Osteocyte (in vitro differentiated cells): ENCODE measurements at places on chromosomes 16 and 17. TPM values are rescaled to one million over a fixed set of nuclear protein-coding genes. Genes with fewer than 3 reads are reported as not detected.

DNA sequence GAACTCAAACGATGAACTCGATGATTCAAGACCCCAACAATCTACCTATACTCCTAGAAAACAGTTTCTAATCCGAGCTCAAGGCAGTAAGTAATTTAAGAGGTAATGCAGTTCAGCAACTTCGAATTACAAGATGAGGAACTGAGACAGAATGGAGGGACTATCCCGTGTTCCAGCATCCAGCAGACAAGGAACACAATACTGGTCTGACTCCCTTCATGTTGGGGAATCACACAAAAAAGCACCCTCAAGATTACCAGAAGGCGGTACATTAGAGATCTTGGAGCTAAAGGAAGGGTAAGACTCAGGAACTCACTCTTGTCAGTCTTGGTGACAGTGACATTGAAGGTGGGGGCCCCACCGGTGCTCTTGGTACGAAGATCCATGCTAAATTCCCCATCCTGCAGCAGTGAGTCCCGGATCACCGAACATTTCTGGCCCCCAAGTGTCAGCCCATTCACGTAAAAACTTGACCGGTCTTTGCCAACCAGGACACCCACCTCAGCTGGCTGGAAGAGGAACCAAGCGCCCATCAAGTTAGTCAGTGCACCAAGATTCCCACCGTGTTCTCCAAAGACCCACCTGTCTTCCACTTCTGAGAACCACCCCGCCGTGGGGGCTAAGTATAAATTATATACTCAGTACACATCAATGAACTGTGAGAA, 1.9 kb downstream of the PFN1 start:
- peaks cover 21% of the 10 kb centered on the region for H3K36me3 ChIP-seq
- H3K27ac ChIP-seq, result peak overlapping the region; percentile 73
- no peaks in the 10 kb centered on the region for H3K27me3 ChIP-seq
- DNase-seq, result no peak
- peak overlapping the region; percentile 92 for H3K4me3 ChIP-seq

Gene CD300A
- total RNA-seq, result not detected in 2 replicates

- H3K4me3 ChIP-seq, result no peak overlapping the region
- H3K4me1 ChIP-seq, result no peaks in the 10 kb centered on the region
- no peaks in the 10 kb centered on the region for H3K27me3 ChIP-seq
- H3K27ac ChIP-seq, result no peak overlapping the region
Observed at GRCh38 chr16:47627085-47627639, 166.0 kb downstream of the PHKB start.

GRCh38 chr16:27284865-27285675, 16.5 kb upstream of the NSMCE1 start:
- H3K36me3 ChIP-seq, result no peaks in the 10 kb centered on the region
- no peak overlapping the region for H3K4me3 ChIP-seq
- H3K27me3 ChIP-seq, result no peaks in the 10 kb centered on the region

Gene SMIM36
- not detected in 2 replicates for total RNA-seq

DNA sequence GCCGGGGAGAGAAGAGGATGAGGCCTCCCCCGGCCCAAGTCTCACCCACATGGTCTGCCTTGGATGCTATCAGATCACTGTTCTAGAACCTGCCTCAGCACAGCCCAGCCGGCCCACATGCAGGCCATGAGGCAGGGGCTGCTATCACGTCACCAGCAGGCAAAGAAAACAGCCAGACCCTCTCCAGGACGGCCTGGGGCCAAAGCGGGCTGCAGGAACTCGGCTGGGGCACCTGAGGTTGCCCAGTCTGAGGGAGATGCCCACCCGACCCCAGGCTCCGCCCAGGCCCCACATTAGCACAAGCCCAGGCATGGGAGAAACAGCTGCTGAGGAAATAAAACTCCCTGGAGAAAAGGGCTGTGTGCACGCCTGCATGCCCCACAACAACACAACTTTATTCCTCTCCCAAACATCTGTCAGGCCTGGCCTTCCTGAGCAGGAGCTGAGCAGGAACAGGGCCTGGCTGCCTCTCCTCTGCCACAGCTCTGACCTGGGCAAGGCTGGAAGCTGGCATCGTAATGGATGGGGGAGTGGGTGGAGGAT, 6.7 kb upstream of the SMIM5 start:
- no peak for DNase-seq
- H3K27me3 ChIP-seq, result no peaks in the 10 kb centered on the region
- peaks cover 5% of the 10 kb centered on the region for H3K36me3 ChIP-seq
- no peak overlapping the region for H3K4me3 ChIP-seq

DNA sequence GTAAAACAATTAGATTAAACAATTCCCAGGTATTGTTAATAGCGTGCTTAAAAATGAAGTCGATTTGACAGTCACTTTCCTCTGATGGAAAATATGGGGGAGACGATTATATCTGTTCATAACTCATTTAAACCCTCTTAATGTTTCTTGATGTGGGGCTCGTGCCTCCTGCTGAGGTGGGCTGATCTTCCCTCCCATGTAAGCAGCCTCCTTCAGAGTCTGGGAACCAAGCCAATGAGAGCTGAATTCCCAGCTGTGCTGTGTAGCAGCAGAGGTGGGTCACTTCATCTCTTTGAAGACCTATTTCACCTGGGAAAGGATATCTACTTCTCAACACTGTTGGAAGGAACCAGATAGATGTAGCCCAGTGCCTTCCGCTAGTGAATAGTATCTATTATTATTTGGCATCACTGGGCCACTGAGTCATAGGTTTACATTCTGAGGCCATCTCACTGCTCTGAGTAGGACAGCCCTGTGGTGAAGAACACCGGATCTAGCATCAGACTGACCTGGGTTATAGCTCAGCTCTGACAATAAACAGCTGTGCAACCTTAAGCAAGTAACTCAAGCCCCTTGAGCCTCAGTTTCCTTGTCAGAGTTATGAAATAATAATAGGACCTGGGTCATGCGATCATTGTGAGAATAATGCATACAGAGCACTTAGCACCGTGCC, 85.3 kb upstream of the C16orf82 start:
- no peaks in the 10 kb centered on the region for H3K4me1 ChIP-seq
- H3K4me3 ChIP-seq, result no peak overlapping the region
- no peaks in the 10 kb centered on the region for H3K27me3 ChIP-seq
- no peak overlapping the region for H3K27ac ChIP-seq

Gene LCMT1
- total RNA-seq, result 52.2 and 53.5 TPM in 2 replicates

- H3K4me1 ChIP-seq, result no peaks in the 10 kb centered on the region
- H3K27ac ChIP-seq, result no peak overlapping the region
- no peaks in the 10 kb centered on the region for H3K36me3 ChIP-seq
- no peaks in the 10 kb centered on the region for H3K27me3 ChIP-seq
- DNase-seq, result peak; percentile 44
Observed at GRCh38 chr16:23962001-23962400, 126.2 kb downstream of the PRKCB start.

DNA sequence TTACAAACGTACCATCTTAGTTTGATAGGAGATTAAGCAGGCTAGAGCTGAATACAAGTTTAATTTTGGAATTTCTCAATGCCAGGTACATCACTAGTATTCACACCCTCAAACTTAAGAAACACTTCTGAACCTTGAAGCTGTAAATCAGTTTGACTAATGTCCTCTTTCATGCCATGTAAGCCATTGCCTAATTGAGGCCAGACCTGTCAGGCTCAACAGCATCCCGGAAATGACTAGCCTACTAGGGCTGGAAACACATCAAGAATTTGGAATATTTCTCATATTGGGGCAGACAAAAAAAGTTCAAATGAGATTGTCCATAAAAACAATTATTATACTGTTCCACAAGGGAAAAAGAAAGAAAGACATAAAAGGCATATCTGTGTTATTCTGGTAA, 1.7 kb downstream of the USP32 start:
- H3K36me3 ChIP-seq, result no peaks in the 10 kb centered on the region
- peak overlapping the region; percentile 99 for H3K27ac ChIP-seq
- peaks cover 48% of the 10 kb centered on the region for H3K4me1 ChIP-seq
- peak overlapping the region; percentile 88 for H3K4me3 ChIP-seq
- H3K27me3 ChIP-seq, result no peaks in the 10 kb centered on the region
- no peak for DNase-seq

DNA sequence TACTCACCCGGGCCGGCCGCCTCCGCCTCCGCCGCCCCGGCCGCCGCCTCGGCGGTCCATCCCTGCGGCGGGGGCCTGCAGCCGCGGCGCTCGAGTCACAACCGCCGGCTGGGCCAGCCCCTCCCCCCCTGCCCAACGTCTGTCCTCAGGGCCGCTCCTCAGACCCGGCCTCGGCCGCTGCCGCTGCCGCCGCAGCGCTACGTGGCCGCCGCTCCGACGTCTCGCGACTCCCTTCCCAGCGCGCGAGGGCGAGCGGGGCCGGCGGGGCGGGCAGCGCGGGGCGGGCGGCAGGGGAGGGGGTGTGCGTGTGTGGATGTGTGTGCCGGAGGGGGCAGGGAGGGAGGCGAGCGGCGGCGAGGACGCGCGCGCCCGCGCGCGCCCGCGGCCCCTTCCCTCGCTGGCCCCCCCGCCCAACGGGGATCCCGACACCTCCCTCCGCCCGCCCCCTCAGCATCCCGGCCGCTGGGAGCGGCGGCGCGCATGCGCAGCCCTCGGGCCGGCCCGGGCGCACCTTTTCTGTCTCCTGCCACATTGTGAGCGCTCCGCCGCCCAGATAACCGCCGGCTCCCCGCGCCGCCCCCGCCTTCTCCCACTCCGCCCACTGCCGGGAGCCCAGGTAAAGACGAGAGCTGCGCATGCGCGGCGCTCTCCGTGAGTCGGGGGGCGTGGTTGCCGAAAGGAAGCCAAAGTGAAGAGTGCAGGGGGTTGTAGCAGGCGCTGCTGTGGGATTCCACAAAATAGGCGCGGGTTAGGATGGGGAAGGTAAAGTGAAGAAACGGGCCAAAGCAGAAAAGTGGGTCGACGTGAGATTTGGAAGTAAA, at the start of gene ZNF652:
Gene ZNF652 (minus strand): TSS at position 349 of the 821 bp plus-strand sequence. CDS start 44,525 bp downstream, outside the sequence.
- DNase-seq, result peak; percentile 95
- peak within 1 kb of the TSS; percentile 83 for H3K27ac ChIP-seq
- H3K4me1 ChIP-seq, result peaks cover 29% of the 10 kb centered on the region
- peak within 1 kb of the TSS; percentile 86 for H3K4me3 ChIP-seq
- H3K27me3 ChIP-seq, result no peaks in the 10 kb centered on the region
- no peaks in the 10 kb centered on the region for H3K36me3 ChIP-seq

- no peaks in the 10 kb centered on the region for H3K27me3 ChIP-seq
- peaks cover 25% of the 10 kb centered on the region for H3K36me3 ChIP-seq
- H3K27ac ChIP-seq, result peak overlapping the region; percentile 81
Observed at GRCh38 chr17:42512733-42513251, 23.2 kb upstream of the NAGLU start.

DNA sequence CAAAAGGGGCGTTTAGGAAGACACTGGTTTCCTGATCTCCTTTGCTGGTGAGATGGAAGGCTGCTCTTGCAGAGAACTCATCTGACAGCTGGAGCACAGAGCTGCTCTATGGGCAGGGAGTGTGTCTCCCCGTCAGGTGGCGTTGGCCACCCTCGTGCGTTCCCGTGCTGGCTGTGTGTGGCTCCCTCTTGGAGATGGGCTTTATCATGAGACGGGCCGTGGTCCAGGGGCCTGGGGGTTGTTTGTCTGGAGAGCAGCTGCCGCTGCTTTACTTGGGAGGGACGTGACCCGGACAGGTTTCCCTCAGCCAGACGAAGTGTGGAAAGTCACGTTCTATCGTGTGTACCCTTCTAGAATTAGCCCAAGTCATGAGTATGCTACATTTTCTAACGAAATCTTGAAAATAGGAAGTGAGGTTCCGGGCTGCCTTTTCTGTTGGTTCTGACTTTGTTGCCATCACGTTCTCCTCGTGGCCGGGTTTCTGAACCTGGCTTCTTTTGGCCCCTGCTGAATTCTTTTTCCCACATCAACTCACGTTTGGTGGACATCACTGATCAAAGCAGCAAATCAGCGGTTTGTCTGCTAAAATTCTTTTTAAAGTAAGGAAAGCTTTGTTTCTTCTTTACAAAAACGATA, 105.6 kb upstream of the CHMP6 start:
- H3K36me3 ChIP-seq, result peaks cover 21% of the 10 kb centered on the region
- peaks cover 7% of the 10 kb centered on the region for H3K4me1 ChIP-seq
- H3K4me3 ChIP-seq, result no peak overlapping the region

DNA sequence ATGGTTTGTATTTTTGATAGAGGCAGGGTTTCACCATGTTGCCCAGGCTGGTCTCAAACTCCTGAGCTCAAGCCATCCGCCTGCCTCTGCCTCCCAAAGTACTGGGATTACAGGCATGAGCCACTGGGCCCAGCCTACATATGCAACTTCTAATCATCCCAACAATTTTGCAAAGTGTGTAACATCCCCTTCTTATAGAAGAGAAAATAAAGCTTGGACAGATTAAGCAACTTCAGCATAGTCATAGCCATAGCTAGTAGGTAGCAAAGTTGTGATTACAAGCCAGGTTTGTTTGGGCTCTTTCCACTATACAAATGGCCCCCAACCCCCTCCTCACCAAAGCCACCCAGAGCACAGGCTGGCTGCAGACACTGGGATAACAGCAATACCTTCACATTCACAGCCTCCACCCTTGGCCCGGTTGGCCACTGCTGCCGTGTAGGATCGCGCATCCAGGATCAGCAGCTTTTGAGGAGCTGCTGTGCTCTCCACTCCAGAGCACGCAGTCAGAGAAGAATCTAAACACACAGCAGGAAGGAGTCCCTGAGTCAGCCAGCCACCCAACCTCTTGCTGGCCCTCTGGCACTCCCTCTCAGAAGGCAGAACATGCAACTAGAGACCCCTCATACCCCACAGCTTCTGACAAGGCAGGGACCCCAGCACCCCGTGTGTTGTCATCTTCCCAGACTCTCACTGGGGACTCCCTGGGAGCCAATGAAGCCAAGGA, 7.9 kb downstream of the MTMR4 start:
- peaks cover 57% of the 10 kb centered on the region for H3K36me3 ChIP-seq
- H3K27me3 ChIP-seq, result no peaks in the 10 kb centered on the region
- no peak overlapping the region for H3K4me3 ChIP-seq
- no peak for DNase-seq

DNA sequence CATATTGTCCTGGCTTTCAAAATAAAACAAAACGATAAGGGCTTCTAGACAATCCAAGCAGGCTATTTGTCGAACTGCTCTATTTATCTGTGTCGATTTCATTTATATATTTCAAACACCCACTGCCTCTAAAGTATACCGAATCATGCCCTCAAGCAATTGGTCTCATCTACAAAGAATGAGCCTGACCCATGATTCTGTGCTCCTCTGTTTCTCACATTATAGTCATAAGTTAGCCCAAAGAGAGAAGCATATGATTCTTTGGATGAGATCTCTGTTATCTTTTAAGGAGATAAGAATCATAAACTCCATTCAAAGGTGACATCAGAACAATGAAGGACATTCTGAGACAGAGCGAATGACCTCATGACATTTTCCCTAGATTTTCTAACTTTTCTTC, 191.1 kb downstream of the MAP2K6 start:
- H3K27me3 ChIP-seq, result no peaks in the 10 kb centered on the region
- peak overlapping the region; percentile 4 for H3K27ac ChIP-seq
- no peak overlapping the region for H3K4me3 ChIP-seq
- DNase-seq, result no peak
- peaks cover 43% of the 10 kb centered on the region for H3K4me1 ChIP-seq

Gene CDH1
- total RNA-seq, result 0.21 TPM in 1 of 2 replicates, not detected in the other

- H3K27me3 ChIP-seq, result peaks cover 16% of the 10 kb centered on the region
- H3K27ac ChIP-seq, result no peak overlapping the region
- H3K4me3 ChIP-seq, result no peak overlapping the region
- no peaks in the 10 kb centered on the region for H3K4me1 ChIP-seq
- no peak for DNase-seq
- H3K36me3 ChIP-seq, result no peaks in the 10 kb centered on the region
Observed at GRCh38 chr17:79340333-79341221, 266.0 kb downstream of the ENGASE start.

GRCh38 chr16:20409398-20410120, at the start of gene ACSM5:
ACSM5 (plus strand) TSS chr16:20409534; CDS start chr16:20411485, 1,951 bp downstream.
- peaks cover 5% of the 10 kb centered on the region for H3K4me1 ChIP-seq
- no peak for DNase-seq
- H3K4me3 ChIP-seq, result no peak within 1 kb of the TSS
- no peaks in the 10 kb centered on the region for H3K27me3 ChIP-seq
- H3K36me3 ChIP-seq, result no peaks in the 10 kb centered on the region

GRCh38 chr17:34917381-34917780, 43.9 kb downstream of the CCT6B start:
- H3K27ac ChIP-seq, result no peak overlapping the region
- no peak overlapping the region for H3K4me3 ChIP-seq
- DNase-seq, result no peak
